ENCODE measurements at places on chromosomes 12 and 14. TPM values are rescaled to one million over a fixed set of nuclear protein-coding genes. Genes with fewer than 3 reads are reported as not detected.

GRCh38 chr14:102893452-102893851, 29.0 kb upstream of the AMN start:
- H3K4me3 ChIP-seq: no peak overlapping the region
- peaks cover 3% of the 10 kb centered on the region for H3K4me1 ChIP-seq
- DNase-seq: no peak
- peaks cover 10% of the 10 kb centered on the region for H3K36me3 ChIP-seq

- peaks cover 6% of the 10 kb centered on the region for H3K4me1 ChIP-seq
- DNase-seq: no peak
- H3K4me3 ChIP-seq: no peak overlapping the region
- no peaks in the 10 kb centered on the region for H3K36me3 ChIP-seq
- H3K27me3 ChIP-seq: no peaks in the 10 kb centered on the region
Observed at GRCh38 chr14:64604881-64605280, 55.1 kb downstream of the PPP1R36 start.

- no peaks in the 10 kb centered on the region for H3K36me3 ChIP-seq
- peaks cover 66% of the 10 kb centered on the region for H3K4me1 ChIP-seq
- peak overlapping the region; percentile 33 for H3K4me3 ChIP-seq
- peak; percentile 98 for DNase-seq
- H3K27ac ChIP-seq: peak overlapping the region; percentile 96
- no peaks in the 10 kb centered on the region for H3K27me3 ChIP-seq
Observed at GRCh38 chr12:93785249-93786010, 108.3 kb downstream of the CRADD start.

Gene RPS6KL1
- total RNA-seq: 17.9 TPM

Gene TAS2R20
- total RNA-seq: 0.46 TPM

DNA sequence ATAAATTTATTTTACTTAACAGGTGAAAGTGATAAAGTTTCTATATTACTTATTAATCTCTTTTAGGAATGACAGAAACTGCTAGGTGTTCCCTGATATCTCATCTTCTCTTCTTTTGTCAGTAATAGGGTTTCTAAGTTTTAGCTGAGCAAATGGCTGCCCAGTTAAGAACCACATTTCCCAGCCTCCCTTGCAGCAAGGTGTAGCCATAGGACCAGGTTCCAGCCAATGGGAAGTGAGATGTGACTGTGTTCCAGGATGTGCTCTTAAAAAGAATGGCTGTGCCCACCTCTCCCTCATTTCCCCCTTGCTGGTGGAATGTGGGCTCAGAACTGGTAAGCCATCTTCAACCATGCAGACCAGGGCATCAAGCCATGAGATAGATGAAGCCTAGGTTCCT, 165.6 kb downstream of the HELB start:
- DNase-seq: no peak
- H3K27ac ChIP-seq: no peak overlapping the region
- 0 out of 2 replicates have a peak, but pooled peaks cover 5% of the 10 kb centered on the region for H3K27me3 ChIP-seq
- no peaks in the 10 kb centered on the region for H3K36me3 ChIP-seq
- no peak overlapping the region for H3K4me3 ChIP-seq
- no peaks in the 10 kb centered on the region for H3K4me1 ChIP-seq
